ENCODE measurements at places on chromosomes 4 and X.

- no peak for DNase-seq
Measured at GRCh38 chr4:81307991-81308390, 93.0 kb upstream of the PRKG2 start.

- DNase-seq, result no peak
Measured at GRCh38 chrX:140318296-140318695, 186.6 kb downstream of the SOX3 start.

GRCh38 chrX:78517124-78517523, 142.0 kb downstream of the RTL3 start:
- peak; percentile 1 for DNase-seq

DNA sequence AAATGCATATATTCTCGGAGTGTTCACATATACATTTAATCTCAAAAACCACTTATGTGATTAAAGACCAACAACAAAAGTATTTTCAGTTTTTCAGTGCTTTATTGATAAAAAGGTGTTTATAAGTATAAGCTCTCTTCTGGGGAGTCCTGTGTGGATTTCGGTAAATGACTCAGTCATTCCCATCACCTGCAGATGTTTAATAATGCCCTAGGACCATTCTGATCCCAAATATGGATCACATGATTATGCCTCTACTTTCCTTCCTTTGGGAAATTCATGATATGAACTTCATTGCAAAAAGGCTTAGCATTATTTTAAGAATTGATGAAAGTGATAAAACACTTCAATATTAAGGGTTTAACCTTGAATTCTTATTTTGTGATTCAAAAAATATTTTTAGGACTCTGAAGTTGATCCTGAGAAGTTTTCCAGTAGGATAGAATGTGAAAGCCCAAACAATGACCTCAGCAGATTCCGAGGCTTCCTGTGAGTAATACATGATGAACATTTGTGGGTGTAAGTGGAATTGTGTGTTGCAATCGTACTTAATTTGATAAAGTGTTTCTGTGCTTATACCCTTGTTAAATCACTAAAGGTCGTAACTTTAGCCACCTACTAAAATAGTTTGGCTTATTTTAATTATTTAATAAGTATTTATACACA, 40.2 kb downstream of the ATP10D start:
- DNase-seq, result no peak

DNA sequence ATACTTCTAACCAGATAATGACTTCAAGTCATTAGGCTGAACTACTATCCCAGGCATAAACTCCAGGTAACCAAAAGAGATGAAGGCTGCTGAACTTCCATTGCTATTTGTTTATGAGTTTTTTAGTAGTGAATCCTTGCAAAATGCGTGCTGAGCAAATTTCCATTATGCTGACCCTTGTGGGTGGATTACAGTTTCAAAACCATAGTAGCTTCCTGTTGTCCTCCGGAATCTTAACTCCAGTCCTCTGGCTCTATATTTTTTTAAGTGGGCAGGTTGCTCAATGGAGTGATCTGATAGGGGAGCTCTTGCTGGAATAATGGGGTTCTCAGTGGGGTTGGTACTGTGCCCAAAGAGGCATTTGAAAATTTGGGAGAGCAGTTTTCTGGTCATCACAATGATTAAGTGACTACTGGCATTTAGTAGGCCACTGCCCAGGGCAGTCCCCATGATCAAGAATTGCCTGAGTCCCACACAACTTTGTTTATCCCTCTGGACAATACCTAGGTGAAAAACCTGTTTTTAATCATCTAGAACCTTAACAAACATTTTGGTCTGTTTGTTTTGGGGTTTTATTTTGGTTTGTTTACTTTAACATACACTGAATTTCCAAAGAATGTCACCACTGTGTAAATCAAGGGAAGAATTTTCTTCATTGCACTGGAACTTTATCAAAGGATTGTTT, 302.3 kb upstream of the GATB start:
- no peak for DNase-seq

GRCh38 chrX:112641449-112641848, 38.3 kb downstream of the LHFPL1 start:
- DNase-seq, result no peak

- no peak for DNase-seq
Measured at GRCh38 chr4:963276-964225, 9.8 kb downstream of the DGKQ start.

DNA sequence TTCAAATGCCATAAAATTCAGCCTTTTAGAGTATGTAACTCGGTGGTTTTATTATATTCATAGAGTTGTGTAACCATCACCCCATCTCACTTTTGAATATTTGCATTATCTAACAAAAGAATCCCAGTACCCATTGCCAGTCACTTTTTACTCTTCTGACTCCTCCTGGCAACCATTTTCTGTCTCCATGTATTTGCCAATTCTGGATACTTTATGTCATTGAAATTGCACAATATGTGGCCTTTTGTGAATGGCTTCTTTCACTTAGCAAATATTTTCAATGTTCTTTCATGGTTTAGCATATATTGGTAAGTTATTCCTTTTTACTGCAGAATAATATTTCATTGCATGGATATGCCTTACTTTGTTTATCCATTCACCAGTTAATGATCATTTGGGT, 79.9 kb downstream of the SLIT2 start:
- DNase-seq, result no peak

- DNase-seq, result no peak
Measured at GRCh38 chr4:15436513-15436912, 8.7 kb downstream of the C1QTNF7 start.

GRCh38 chr4:168335621-168336020, 17.1 kb upstream of the DDX60 start:
- no peak for DNase-seq

- DNase-seq, result no peak
Measured at GRCh38 chrX:108028854-108029253, 16.0 kb upstream of the VSIG1 start.

- no peak for DNase-seq
Measured at GRCh38 chrX:113873056-113873455, 710.8 kb upstream of the HTR2C start.

- no peak for DNase-seq
Measured at GRCh38 chrX:98924511-98924910, 1485.6 kb downstream of the PCDH19 start.

GRCh38 chrX:153864561-153865320, 21.2 kb downstream of the L1CAM start:
- no peak for DNase-seq
